Stimulated activated CD8-positive, alpha-beta memory T cell treated with anti-CD3 and anti-CD28 coated beads, Interleukin-2, amount 100 ng/mL, for 48 hours (primary cell): ENCODE measurements at places on chromosomes 4 and X.

DNA sequence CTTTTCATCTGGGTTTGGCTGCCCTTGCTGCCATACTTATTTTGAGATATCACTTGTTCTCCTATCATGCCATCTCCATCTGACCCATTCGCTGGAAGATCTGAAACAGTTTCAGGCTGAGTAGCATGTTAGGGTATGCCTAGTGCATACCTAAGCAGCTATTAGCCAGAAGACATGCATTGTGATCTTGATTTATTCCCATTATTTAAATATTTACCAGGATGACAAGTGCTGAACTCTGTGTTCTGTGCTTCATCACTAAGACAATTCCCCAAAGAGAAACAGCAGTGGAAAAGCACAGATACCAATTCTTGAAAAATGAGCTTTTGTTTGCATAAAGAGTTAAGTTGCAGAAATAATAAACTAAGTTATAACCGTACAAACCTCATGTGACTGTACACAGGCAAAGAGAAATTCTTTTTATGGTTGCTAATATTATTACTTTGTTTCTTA lies 271.0 kb upstream of the ARSJ start:
- no peak for DNase-seq

GRCh38 chrX:135520553-135521404 lies at the start of gene INTS6L:
TSS of gene INTS6L (plus strand) at chrX:135520660. CDS start at chrX:135520993, 333 bp downstream.
- peak; percentile 45 for DNase-seq

- DNase-seq: no peak
Measured at GRCh38 chr4:8545439-8545765, 34.8 kb upstream of the GPR78 start.

DNA sequence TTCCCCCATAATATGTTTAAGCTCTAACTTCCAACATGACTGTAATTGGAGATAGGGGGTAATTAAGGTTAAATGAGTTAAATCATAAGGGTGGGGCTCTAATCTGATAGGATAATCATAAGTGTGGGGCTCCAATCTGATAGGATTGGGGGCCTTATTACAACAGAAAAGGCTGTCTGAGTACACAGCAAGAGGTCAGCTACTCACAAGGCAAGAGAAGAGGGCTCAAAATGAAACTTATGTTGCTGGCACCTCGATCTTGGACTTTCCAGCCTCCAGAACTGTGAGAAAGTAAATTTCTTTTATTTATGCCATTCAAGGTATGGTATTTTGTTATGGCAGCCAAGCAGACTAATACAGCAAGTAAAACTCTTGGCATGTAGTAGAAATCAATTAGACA lies 16.4 kb downstream of the SH2D1A start:
- DNase-seq: no peak

DNA sequence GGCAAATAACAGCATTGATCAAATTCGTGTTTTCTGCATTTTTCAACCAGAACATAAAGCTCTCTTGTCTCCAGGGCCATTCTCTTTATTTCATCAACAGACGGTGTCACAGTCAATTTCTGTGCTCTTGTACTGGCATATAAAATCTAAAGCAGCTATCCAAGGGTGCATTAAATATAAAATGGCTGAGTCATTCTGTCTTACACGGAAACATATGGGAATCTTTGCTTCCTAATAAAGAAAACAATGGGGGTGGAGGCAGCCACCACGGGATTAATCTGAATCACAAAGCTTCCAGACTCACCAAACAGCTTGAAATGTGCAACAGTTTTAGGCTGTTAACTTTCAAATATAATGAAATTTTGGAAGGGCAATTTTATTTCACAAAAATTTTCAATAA lies 132.6 kb downstream of the IL15 start:
- DNase-seq: no peak

DNA sequence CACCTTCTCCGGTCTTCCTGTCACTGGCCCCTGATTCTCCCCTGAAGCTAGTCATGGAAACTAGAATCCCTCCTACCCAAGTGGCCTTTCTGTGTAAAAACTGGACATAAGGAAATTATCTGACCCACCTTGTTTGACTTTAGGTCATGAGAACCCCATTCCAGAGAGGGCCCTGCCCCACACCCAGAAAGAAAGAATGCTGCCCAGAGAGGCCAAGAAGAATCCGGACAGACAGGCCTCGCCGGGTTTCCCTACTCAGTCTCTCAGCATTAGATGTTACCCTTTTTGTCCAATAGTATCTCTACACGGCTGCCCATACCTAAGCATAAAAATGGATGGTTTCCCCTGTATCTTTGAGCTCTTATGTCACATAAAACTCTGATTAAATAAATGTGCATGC lies 83.3 kb upstream of the HELT start:
- DNase-seq: no peak

GRCh38 chr4:107845681-107846080 lies 20.9 kb downstream of the SGMS2 start:
- DNase-seq: no peak

GRCh38 chr4:5955856-5956255 lies 62.4 kb downstream of the C4orf50 start:
- no peak for DNase-seq

GRCh38 chrX:34612036-34612435 lies 45.0 kb downstream of the TMEM47 start:
- no peak for DNase-seq

GRCh38 chrX:54357414-54358377 lies at the start of gene WNK3:
TSS of gene WNK3 (minus strand) at chrX:54358046.
- DNase-seq: peak; percentile 23

- DNase-seq: no peak
Measured at GRCh38 chrX:71911731-71912050, 1.0 kb downstream of the NHSL2 start.

DNA sequence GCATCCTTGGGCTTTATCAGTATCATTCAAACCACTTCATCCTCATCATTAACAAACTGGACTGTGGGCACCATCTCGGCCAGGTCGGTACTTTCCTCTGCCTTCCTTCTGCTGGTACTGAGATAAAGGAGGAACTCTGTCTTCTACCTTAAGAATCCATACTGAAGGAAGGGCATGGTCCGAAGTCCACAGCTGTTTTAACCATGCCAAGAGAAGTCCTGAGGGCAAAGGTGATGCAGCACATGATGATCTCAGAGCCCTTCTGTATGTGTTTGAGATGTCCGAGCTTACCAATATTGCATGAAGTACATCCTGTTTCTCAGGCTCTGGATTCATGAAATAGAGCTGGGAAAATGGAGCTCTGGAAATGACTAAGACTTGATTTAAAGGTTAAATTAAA lies 125.5 kb upstream of the STS start:
- no peak for DNase-seq

DNA sequence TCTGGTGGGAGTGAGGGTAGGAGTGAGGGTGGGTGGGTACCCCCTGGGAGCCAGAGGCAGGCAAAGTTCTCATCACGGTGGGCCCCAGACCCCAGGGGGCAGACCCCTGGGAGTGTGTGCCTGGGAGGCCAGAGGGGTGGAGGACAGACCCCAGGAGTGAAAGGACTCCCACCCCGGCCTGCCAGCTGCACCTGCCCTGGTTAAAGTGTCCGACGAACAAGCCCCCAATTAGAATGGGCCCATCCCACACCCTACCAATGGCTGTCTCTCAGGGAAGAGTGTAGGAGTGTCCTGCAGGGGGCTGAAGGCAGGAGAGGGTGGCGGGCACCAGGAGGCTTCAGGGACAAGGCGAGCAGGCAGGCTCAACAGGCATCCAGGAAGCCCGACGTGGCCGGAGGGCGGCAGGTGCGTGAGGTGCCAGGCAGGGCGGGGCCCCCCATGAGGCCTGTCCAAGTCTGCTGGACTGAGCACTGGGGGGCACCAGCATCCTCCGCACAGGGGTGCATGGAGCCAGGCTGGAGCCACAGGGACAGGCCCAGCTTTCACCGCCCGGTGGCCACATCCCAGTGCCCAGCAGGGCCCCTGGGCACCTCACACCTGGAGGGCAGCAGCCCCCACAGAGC lies 8.7 kb downstream of the PDE6B start:
- DNase-seq: no peak

GRCh38 chrX:1430451-1430850 lies 22.3 kb downstream of the ASMTL start:
- no peak for DNase-seq

DNA sequence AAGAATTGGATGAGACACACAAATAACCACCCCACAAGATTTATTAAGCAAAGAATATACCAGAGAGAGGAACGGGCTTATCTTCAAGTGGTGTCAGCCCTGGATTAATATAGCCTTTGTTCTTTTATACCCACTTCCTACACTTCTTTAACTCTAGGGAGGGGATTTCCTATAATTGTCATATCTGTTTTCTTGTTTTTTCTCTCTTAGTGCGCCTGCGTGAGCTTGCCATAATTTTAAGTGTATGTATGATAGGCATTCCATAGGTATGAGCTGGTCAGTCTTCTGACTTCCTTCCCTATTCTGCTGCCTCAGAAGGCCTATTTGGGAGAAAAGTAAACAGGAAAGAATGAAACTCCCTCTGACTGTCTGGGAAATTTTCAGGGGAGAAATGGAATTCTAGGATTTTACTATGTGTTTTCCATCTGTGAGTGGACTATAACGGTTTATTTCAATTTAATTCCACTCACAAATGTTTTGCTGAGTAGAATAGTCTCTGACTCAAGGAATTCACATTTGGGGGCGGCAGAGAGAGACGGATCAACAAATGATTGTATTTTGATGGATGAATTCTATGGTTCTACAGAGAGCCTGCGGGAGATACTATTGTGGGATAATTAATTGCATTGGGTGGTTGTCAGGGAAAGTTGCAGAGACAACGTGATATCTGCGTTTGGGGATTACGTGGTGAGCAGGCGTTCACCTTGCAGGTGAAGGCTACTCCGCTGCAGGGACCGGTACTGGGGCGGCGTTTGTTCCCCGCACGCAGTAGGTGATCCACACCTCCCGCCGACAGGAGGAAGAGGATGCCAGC lies 626 bp upstream of the CEP135 start:
- DNase-seq: peak; percentile 5

GRCh38 chr4:119598521-119598920 lies 30.1 kb downstream of the PDE5A start:
- DNase-seq: no peak

DNA sequence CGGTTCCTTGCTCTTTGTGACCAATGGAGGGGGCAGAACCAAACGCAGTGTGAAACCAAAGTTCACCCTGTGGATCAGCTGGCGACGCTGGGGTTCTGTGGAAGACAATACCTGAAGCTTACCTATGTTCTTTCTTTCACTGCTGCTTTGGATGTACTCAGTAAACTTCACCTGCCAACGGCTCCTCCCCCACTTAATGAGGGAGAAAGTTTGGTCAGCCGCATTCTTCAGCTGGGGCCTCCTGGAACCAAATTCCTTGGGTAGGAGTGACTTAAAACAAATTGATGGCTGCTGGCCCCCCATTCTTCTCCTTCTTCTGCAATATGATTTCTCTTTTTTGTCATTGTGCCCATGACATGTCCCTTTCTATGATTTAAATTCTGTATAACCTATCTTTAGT lies 282.4 kb downstream of the ANK2 start:
- no peak for DNase-seq

- no peak for DNase-seq
Measured at GRCh38 chr4:129994715-129995114, 898.8 kb downstream of the C4orf33 start.

- DNase-seq: no peak
Measured at GRCh38 chrX:81278616-81279015, 76.7 kb downstream of the SH3BGRL start.

DNA sequence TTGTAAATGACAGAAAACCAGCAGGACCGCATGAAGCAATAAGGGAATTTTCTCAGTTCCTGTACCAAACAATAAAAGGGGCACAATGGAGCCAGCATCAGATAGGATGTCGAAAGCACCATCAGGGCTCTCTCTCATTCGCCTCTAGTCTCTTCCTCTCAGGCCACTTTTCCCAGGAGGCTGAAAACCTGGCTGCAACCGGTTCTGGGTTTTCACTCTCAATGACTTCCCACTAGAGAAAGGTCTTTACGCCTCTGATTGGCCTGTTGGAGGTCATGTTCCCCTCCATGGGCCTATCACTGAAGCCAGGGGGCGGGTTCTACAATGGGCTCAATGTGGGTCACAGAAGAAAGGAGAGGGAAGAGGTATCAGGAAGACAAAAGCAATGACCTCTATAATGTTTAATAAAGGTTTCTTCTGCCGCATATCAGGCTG lies 29.3 kb downstream of the ZNF827 start:
- DNase-seq: no peak

GRCh38 chrX:4277122-4277521 lies 563.7 kb upstream of the PRKX start:
- no peak for DNase-seq

DNA sequence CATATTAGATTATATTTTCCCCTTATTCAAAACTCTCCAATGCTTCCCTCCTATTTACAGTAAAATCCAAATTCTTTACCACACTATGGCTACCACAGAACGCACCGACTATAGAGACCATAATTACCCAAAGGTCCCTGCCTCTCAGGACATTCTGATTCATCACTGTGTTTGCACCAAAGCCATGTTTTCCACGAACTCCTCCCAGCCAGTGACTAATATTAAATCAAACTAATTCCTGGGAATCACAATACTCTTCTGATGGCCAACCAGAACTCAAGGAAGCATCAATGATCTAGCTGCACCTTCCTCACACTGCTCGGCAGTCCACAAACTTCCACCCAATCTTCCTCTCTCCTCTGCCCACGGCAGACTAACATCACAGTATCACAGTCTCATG lies 24.2 kb upstream of the EDNRA start:
- DNase-seq: no peak

GRCh38 chr4:156238171-156238570 lies 284.5 kb upstream of the CTSO start:
- DNase-seq: no peak

GRCh38 chr4:84920617-84921016 lies 45.9 kb downstream of the WDFY3 start:
- no peak for DNase-seq

- DNase-seq: no peak
Measured at GRCh38 chrX:12076046-12076445, 62.2 kb upstream of the FRMPD4 start.

- DNase-seq: no peak
Measured at GRCh38 chrX:141989134-141989533, 85.4 kb downstream of the MAGEC1 start.

DNA sequence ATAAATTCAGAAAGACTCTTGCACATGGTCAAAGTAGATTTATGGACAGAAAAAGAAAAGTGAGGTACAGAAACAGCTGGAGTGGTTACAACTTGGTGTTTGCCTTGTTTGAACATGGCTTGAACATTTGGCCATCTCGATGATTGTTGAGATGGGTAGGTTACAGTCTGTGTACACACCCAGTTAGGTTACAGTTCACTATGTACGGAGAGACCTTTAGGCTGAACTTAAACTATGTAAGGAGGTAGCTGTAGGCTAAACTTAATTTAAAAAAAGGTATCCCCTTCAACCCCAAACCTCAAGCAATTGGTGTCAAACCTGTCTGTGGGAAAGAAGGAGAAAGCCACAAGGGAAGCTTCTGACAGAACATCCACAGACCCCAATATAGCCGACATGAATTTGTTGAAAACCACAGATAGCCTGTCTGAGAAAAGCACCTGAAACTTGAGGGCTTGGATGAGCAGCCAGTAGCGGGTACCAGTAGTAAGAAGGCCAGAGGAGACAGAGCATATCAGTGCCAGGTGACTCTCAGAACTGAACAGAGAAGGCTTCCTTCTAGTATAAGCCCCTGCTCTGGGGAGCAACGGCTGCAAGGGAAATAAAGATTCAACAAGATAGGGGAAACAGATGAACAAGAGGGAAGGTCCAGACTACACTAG lies 247.9 kb upstream of the GALNTL6 start:
- DNase-seq: no peak
